Esophagus muscularis mucosa (tissue), 4 donors: ENCODE measurements at places on chromosomes 4 and X. TPM values are rescaled to one million over a fixed set of nuclear protein-coding genes. Genes with fewer than 3 reads are reported as not detected.

GYG2 gene
- 4.6 TPM for total RNA-seq

NWD2 gene
- total RNA-seq, result 0.50 TPM

DGKK gene
- not detected for total RNA-seq

GRCh38 chr4:48778431-48779094 is 1.5 kb downstream of the FRYL start:
- DNase-seq, result no peak

DNA sequence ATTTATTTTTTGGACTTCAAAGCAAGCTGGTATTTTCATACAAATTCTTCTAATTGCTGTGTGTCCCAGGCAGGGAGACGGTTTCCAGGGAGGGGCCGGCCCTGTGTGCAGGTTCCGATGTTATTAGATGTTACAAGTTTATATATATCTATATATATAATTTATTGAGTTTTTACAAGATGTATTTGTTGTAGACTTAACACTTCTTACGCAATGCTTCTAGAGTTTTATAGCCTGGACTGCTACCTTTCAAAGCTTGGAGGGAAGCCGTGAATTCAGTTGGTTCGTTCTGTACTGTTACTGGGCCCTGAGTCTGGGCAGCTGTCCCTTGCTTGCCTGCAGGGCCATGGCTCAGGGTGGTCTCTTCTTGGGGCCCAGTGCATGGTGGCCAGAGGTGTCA is 15.3 kb downstream of the FGFR3 start:
- no peak for DNase-seq
